CD4-positive, alpha-beta T cell treated with Interferon gamma for 1 hour (primary cell): ENCODE measurements at places on chromosomes 13 and 19.

DNA sequence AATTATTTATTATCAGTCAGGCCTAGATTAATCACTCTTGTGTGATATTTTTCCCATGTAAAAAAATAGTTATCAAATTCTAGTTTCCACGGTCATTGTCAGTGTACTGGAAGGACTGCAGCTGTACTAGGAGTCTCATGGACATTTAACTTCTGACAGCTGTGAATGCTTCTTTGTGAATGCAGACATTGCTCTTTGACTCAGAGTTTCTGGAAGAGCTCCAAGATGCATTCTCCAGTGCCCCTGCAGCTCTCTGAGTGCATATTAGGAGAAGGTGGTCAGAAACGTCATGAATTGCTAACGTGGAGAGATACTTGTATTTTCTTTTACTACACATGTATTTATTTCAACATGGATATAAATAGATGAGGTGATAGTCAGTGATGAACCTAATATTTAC lies 9.7 kb upstream of the SLITRK5 start:
- no peak for DNase-seq

GRCh38 chr13:30247406-30247805 lies 59.9 kb downstream of the KATNAL1 start:
- no peak for DNase-seq

DNA sequence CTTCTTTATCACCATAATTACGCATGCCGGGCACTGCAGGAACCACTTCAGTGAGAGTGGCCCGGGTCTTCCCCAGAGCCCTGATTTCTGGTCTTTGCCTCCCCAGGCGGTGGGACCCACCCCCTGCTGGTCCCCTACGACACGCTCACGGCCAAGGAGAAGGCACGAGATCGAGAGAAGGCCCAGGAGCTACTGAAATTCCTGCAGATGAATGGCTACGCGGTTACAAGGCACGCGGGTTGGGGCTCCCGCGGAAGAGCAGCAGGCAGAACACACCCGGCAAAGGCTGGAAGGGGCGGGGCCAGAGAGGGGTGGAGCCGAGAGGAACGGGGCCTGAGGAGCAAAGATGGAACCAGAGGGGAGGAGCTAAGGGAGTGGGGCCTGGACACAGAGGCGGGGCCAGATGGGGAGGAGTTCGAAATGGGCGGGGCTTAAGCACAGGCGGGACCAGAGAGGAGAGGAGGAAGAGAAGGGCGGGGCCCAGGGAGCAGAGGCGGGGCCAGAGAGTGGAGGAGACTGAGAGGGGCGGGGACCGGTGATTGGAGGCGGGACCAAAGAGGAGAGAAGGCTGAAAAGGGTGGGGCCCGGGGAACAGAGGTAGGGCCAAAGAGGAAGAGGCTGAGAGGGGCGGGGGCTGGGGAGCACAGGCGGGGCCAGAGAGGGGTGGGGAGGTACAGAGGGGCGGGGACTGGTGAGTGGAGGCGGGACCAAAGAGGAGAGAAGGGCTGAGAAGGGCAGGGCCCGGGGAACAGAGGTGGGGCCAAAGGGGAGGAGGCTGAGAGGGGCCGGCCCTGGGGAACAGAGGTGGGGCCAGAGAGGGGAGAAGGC lies 73.4 kb downstream of the RYR1 start:
- peak; percentile 59 for DNase-seq

DNA sequence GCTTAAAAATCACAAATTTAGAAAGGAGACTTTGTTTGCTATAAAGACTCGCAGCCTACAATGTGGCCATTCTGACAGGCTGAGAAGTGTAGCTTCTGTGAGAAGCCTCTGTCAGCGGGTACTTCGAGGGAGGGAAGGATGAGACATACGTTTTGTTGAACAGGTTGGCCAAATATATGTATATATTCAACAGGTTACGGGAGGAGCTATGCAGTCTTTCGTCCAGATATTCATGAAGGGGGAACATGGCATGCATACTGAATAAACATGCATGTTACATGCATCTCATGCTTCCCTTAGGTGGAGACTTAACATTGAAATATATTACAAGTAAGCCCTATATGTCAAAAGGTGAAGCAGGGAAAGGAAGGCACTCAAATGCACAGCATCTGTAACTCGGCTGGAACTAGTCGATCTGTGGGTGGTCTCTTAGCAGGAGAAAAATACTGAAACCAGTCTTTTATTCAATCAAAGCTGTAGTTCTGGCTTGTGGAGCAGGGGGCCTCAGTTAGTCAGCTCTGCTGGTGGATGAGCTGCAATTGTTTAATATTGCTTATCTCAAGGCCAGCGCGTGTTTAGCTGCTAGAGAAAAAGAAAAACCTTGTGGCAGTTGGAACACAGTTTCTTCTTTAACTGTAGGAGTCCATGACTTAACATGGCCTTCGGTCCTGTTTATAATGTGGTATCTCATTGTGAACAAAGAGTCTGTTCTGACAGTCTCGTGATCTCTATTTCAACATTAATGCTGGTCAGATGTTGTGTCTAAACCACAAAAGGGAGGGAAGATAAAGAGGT lies 94.3 kb downstream of the FAM216B start:
- DNase-seq, result no peak

GRCh38 chr13:66076417-66076816 lies 1153.7 kb downstream of the PCDH9 start:
- DNase-seq, result no peak

DNA sequence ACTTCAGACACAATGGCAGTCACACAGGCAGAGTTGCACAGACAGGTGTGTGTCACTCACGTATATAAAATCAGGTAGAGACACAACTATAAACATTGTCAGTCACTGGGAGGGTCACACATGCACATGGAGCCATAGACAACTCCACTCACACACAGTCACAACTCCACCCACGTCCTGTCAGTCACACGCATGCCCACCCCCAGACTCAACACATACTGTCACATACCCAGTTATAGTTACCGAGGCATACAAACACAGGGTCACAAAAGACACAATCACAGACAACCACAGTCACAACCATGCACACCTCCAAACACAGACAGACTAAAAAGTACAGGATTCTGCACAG lies 1.5 kb downstream of the NUMBL start:
- DNase-seq, result no peak

- DNase-seq, result no peak
These were observed 16.0 kb upstream of the CLN5 start for GRCh38 chr13:76975863-76976262.

DNA sequence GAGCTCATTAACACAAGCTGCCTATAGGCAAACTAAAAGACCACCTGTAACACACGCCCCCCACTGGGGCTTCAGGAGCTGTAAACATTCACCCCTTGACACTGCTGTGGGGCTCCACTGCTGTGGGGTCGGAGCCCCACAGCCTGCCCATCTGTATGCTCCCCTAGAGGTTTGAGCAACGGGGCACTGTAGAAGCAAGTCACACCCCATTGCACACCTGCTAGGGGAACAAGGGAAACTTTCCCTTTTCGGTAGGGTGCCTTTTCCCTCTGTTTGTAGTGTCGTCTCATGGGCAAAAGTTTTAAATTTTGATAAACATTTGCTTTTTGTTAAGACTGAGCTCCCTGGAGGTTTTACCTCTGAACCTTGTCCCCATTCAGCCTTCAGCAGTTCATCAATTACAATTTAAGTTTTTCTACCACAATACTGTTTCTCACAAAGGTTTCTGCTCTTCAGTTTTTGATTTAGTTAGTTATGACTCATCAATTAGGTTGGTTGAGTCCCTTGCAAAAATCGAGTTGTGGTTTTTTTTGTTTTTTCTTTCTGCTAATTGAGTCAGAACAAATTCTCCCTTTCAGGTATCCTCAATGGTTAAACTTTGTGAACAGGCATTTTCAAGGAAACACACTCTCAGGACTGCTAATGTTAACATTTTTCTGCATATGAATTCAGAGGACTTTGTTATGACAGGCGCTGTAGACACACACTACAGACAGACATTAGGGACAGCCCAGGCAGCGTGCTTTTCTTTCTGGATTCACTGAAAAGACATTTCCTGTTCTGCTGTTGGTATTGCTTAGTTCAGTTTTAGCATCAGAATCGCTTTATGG lies 35.1 kb downstream of the ZNF433 start:
- DNase-seq, result no peak

DNA sequence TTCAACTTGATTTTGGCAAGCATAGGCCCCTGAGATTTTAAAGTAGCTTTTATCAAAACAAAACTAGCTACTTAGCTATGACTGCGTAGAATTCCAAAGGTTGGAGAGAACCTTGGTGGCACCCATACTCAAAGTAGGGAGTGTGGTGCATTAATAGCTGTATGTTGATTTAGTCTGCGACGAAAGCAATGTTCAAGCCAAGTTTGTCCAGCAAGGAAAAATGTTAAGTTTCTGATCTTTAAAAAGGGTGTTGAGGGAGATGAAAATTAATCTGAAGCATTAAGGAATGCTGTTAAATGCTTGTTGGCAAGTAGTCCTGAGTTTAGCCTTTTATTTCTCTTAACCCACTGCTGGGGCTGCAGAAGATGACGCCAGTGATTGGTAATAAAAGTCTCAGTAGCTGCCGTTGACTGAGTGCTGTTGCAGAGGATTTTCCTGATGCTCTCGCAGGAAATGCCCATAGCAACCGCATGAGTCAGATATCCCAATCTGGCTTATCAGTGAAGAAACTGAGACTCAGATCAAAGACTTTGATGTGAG lies 75.9 kb upstream of the RNF113B start:
- no peak for DNase-seq

DNA sequence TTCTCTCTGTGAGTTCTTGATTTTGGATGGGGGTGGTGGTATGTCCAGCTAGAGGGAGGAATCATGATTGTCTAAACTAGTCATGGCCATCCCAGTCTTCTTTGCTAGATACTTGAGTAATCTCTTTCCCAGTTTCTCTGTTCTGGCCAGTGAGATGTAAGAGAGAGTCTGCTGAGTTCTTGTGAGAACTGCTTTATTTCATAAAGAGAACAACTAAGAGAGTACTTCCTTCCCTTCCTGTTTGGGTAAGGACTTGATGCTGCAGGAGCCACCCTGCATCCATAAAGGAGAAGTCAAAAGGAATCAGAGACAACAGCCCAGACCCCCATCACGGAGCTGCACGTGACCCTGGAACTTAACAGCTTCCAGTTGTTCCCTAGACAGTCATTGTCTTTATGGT lies 3.0 kb upstream of the RASL11A start:
- DNase-seq, result no peak

DNA sequence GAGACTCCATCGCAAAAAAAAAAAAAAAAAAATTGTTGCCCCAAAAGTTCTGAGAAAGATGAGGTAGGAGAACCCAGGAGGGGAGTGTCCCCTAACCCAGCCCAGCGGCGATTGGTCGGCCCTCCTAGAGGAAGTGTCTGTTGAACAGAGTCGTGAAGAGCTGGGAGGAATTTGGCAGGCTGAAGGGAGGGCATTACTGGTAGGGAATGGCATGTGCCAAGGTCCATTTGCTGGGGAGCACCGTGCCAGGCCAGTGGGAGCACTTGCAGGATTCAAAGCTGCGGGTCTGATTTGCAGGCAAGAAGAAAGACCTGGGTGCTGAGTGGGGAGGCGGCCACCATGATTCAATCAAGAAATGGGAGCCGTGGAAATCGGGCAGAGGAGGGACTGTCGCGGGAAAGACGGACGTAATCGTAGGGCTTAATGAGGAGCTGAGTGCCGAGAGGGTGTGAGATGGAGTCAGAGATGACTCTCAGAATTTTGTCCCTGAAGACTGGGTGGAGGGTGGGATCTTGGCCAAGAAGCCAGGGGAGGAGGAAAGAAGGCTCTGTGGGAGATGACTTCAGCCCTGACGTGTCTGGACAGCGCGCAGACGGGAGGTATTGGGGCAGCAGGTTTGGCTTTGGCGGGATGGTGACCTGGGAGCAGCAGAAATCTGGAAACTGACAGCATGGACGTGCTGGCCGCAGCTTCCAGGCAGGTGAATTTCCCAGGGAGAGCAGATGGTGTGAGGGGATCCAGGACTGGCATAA lies 15.4 kb downstream of the CERS4 start:
- no peak for DNase-seq

DNA sequence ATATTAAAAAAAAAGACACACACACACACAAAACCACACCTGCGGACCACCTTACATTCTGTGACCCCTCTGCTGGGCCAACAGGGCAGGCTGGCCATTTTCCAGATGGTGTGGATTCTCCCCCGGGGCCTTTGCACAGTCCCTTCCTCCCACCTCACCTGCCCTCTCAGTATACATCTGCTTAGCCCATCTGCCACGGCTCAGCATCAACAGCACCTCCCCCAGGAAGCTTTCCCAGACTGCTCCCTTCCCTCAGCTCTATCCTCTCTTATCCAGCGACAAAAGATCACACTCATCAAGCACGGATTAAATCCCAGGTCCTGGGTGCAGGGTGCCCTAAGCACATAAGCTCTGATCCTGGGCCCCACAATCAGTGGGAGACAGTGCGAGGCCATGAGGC lies 4.5 kb downstream of the ZNF787 start:
- DNase-seq, result no peak

GRCh38 chr13:80591976-80592740 lies 251.2 kb upstream of the SPRY2 start:
- no peak for DNase-seq

- no peak for DNase-seq
These were observed 5.0 kb upstream of the FDX2 start for GRCh38 chr19:10320602-10321416.

DNA sequence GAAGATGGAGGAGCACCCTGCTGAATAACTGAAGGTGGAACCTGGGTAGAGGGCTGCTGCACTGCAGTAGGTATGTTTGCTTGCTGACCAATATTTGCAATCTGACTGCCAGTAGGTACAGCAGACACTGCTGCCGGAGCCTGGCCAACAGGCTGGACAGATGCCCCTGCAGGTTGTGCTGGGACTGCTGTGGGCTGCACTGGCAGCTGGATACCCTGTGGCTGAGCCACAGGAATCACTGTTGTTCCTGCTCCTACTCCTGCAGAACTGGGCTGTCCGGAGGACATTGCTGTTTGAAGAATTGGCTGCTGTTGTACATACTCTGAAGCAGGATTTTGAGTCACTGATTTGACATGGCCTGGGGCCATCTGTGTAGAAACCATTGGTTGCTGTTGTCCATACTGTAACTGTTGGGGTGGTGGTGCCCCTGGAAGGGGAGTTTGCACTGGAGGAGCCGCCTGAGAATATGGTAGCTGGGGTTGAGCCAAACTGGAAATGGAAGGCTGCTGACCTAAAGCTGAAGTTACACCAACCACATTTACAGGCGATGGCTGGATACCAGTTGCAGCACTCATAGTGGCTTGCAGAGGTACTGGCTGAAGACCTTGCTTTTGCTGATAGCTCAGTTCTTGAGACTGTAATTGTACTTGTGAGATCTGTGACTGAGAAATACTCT lies 2.2 kb downstream of the TSC22D1 start:
- no peak for DNase-seq

DNA sequence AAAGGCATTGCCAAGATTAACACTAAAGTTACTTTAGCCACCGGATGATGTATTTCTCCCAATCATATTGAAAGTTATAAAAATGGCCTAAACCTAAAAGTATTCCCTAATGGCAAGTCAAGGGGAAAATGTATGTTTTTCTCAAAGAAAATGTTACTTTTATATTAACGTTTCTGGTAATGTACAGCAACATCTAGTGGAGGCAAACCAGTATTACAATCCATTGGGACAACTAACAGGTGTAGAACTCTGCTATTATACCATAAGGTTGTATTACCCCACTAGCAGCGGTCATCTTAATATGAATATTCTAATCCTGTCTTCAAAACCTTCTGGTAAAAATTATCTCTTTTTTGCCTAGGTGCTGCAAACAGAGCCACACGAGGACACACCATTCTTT lies 69.2 kb downstream of the ZNF100 start:
- no peak for DNase-seq
